HuH-7.5 (cell line): ENCODE measurements at places on chromosomes 3 and 15.

GRCh38 chr3:170699158-170700053, 113.5 kb upstream of the SLC7A14 start:
- DNase-seq: no peak

DNA sequence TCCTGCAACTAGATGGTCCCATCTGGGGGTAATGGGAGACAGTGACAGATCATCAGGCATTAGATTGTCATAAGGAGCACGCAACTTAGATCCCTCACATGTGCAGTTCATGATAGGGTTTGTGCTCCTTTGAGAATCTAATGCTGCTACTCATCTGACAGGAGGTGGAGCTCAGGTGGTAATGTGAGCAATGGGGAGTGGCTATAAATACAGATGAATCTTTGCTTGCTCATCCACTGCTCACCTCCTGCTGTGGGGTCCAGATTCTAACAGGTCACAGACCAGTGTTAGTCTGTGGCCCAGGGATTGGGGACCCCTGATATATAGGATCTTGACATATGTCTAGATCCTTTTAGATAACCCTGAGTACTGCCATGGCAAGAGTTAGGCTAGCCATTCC, 52.7 kb downstream of the RASGRF1 start:
- DNase-seq: no peak

DNA sequence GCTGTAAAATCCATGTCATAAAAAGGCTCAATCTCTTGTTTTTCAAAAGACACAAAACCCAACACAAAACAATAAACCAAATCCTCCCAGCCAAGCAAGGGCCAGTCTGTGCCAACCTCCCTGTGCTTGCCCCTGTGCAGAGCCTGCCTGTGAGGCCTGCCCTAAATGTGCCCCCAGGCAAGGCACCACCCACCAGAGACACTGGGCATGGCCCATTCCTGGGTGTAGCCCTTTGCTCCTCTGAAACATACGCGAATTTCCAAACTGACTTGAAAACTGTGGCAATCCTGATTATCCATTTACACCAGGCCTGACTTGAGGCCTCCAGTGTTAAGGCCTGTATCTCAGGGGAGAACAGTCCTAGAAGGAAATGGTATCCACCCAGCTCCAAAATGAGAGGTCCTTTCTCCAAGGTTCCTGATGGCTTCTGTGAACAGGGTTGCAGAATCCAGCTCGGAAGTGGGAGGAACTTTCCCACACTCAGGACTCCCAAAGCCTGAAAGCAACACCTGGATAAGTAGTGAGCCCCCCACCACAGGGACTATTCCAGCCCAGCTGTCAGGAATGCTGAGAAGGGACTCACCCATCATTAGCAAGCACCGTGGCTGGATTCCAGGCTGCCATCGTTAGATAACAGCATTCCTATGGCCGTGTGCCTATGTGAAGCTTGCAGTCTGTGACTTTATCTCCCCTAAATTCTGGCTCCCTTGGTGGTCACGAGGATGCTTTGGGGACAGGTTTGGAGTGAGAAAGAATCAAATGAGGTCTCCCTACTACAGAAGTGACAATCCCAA, 61.8 kb downstream of the CACNA2D2 start:
- no peak for DNase-seq

DNA sequence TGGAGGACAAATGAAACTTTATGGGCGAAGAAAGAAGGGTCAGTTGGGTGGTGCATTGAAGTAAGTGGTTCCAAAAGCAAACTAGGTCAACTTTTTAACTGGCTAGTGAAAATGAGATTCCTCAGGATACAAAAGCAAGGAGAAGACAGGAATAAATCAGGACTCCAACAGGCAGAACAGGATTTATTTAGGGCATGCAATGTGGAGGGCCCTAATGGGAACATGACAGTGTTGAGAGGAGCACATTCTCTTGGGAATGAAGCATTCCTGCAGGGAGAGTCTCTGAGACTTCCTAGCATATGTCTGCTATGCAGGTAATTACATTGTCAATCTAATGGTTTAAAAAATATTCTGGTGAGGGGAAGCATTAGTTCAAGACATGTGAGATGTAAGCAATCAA, 8.7 kb downstream of the NPAP1 start:
- no peak for DNase-seq

DNA sequence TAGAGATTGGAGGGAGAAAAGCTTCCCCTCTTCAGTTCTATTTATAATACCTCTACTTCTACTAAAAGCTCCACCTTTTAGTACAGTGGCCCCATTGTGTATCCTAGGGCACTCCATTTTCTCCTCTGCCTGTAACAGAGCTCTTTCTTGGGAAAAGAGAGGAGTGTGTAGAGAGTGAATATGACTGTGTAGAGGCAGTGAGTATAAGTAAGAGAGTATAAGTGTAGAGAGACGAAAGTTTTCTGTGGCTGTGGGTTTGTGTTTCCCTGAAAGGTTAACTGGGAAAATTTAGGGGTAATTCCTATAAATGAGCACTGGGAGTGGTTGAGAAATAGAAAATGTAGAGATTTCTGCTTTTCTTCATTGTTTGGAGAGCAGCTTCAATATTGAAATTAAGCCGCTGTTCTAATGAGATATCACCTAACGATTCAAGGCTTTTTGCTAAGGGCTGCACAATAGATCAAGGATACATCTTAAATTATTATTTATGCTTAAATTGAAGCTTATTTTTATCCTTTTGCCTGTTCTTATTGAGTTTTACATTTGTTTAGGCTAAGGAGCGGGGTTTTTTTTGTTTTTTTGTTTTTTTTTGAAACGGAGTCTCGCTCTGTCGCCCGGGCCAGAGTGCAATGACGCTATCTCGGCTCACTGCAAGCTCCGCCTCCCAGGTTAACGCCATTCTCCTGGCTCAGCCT, 6.9 kb downstream of the IQGAP1 start:
- DNase-seq: no peak

GRCh38 chr15:58472821-58473581, 41.2 kb downstream of the LIPC start:
- DNase-seq: no peak

DNA sequence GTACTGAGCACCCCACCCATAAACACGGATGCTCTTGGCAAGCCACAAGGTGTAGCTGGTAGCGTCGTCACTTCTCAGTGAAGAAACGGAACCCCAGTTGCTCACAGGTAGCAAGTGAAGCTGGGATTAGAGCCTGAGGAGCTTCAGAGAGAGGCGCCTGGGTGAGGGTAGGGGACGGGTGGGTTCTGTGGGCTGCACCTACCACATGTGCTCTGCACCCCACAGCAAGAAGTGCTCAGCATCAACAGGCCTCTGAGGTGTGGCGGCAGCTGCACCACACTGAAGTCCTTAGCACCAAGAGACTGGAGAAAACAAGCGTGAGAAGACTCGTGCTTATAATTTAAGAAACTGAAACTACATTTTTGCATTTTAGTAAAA, 9.8 kb downstream of the MAP6D1 start:
- no peak for DNase-seq

DNA sequence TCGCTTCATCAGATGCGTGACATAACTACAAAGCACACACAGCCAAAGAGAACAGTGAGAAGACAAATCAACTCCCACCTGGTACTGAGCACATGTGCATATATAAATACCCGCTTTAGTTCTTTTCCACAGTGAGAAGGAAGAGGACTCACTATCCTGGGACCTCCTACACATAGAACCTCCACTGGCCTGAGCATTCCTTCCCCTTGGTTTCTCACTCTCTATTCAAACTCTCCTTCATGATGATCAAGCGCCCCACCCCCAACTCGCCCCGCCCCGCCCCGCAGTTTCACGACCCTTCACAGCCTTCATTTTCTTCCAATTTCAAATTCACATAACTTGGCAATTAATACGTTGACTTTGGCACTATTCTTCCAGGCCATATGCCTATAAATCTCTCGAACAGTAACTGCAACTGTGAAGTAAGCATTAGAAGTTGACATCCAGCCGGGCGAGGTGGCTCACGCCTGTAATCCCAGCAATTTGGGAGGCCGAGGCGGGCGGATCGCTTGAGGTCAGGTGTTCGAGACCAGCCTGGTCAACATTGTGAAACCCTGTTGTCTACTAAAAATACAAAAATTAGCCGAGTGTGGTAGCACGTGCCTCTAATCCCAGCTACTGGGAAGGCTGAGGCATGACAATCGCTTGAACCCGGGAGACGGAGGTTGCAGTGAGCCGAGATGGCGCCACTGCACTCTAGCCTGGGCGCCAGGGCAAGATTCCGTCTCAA, 1.1 kb downstream of the RPS17 start:
- no peak for DNase-seq

DNA sequence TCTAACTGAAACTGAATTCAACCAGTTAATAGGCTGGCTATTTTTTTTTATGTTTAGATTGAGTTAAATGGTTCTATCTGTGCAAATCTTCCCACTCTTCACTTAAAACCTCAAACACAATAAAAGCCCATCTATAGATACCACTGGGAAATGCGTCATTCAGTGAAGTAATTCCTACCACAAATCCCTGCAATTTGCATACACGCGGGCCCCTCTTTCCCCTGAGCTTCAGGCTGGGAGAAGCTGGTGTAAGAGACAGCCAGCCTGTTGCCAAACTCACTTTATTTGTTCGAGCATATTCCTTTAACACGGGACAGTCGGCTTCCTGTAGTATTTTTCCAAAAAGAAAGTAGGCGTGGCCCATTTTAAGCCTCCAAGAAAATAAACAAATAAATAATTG, 26.0 kb upstream of the MCTP2 start:
- no peak for DNase-seq

- no peak for DNase-seq
Observed at GRCh38 chr3:197468167-197468566, 87.6 kb downstream of the BDH1 start.
